ENCODE measurements at places on chromosomes 11 and 22.

DNA sequence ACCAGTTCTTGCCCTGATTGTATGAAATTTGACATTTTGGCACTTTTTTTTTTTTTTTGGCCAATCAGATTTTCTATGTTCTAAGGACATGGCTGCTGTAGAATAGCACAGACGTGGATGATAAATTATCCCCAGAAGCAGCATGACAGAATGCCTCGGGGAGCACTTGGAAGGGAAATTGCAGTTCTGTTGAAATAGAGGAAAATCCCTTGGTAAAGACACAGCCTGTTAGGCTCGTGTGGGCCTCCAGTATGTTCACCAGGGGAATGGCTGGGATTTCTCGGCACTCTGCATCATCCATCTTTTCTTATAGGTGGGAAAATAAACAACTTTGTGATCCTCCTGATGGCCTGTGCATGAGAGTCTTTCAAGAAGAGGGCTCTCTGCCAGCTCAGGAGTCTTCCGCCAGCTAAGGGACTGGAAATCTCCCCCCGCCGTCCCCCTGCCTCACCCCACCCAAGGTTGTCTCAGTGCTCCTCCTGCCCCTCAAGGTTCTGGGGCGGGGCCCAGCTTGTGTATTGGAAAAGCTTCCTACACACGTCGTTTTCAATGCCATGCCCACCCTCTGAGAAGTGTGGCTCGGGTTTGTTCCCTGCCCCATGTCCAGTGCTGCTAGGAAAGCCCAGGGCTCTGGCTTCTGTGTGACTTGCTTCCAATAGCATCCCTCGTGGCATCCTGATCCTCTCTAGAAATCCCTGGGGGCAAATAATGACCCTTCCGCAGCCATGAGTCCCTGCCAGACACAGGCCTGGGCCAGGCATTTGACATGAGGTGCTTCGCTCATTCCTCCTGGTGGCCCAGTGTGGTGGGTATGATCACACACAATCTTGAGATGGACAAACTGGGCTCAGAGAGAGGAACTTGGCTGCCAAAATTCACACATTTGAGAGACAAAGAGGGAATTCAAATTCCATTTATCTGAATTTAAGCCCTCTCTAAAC is 70.6 kb upstream of the ATXN10 start:
- no peak for DNase-seq

DNA sequence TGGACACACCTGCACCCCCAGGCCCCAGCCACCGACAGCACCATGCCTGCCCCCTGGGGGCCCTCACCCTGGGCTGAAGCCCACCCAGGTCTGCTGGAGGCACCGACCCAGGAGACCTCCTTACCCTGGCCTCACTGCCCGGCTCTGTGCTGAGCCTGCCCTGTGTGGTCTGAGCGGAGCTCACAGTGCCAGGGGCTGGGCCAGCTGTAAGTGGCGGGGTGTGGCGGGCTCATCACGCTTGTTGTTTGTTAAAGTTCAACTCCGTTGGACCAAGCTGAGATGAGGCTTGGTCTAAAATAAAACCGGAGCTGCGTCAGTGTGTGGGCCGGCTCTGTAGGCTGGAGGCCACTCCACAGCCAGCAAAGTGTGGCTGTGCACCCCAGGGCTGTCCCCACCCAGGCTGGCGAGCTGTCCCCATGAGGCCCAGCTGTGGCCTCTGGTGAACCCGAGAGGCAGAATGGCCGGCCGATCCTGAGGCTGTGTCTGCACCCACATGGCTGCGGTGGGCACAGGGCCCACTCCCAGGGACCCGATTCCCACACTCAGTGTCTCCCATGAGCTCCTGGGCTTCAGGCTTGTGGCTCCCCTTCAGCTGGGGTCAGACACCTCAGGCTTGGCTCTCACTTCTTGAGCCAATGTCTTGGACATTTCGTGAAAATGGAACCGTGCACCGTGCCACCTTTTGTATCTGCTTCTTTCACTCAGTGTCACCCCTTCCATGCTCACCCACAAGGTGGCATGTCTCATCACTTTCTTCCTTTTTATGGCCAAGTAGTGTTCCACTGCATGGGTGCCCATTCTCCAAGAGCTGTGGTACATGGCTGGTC is 137.9 kb downstream of the CTTN start:
- DNase-seq = no peak

DNA sequence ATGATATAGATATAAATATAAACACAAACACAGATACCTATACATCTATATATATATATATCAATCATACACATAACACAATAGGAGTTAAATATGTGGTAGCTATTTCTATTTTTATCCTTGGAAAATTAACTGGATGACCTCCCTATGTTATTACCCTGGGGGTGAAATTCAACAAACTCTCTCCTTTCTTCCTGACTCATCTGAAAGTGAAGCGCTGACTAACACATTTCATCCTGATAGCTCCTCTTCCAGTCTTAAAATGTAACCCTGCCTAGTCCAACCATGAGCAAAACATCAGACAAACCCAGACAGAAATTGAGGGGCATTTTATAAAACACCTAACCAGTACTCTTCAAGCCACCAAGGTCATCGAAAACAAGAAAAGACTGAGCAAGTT is 220.6 kb upstream of the ISX start:
- no peak for DNase-seq

DNA sequence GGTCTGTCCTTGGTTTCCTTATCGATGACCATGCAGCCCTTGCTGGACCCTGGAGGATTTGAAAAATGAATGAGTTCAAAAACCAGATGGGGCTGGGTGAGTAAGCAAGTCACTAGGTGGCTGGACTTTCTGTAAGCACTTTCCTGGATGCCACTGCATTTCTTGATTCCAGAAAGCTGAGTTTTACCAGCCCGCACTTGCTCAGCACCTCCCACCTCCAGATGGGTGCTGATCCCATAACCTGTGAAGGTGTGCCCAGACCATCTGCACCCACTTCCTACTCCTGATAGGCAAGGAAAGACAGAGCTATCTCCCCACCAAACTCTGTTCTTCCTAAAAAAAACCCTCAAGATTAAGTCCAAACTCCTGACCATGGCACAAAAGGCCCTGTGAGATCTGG is 21.1 kb downstream of the ASCC2 start:
- no peak for DNase-seq

DNA sequence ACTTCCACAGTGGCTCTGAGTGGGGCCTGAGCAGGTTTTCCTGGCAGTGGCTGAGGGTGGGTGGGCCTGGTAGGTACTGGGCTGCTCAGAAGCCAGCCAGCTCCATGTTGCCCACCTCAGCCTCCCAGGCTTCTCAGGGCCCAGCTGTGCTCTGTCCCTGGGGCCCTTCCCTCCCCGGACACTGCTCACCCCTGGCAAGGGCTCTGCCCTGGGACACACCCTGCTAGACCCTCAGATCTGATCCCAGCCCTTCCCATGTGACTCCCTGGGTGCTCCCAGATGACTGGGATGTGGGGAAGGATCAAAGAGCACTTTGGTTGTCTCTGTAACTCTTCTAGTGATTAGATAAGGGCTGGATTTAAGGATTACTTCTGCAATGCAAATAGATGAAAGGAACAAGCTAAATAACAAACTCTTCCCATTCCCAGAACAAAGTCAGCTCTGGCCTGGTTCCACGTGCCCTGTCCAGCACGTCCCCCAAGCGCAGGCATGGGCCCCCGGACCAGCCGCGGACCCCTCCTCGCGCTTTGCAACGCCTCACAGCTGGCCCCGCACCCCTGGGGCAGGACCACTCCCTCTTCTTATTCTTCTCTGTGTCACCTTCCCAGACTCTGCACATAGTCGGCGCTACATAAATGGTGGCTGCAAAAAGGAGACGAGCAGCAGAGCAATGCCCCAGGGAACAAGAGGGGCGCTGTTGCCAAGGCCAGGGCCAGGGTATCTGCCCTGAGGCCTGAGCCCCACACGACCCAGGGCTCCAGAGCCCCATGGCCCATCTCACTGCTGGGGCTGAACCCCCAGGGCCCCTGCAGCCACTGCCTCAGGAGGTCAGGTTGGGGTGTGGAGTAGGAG is 5.7 kb upstream of the KRTAP5-6 start:
- no peak for DNase-seq

GRCh38 chr11:125951731-125952130 is 5.9 kb downstream of the VSIG10L2 start:
- DNase-seq = no peak

- peak; percentile 89 for DNase-seq
Measured at GRCh38 chr22:45268958-45269844, 15.5 kb upstream of the UPK3A start.

DNA sequence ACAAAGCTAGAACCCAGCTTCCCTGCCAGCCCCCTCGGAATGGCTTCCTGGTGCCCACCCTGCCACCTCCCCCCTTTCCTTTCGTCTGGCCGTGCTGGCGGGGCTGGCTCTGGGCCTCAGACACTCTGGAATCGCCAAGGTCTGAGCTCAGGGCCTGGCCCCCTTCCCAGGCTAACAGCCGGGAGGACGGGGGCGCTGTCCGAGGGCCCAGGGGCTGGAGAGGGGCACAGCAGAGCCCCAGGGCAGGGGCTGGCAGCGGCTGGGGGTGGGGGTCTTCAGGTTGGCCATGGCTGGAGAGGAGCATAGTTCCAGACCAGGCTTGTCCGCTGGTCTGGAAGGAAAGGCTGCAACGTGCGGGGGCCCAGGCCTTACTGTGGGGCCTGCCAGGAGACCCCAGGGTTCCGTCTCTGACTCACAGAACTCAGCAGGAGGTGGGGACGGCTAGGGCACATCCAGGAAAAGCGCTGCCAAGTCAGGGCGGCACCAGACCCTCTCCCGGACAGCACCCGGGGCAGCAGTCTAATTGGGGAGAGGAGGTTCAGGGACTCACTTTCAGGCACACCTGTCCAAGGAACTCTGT is 861 bp upstream of the LTBP3 start:
- DNase-seq = no peak

- peak; percentile 40 for DNase-seq
Measured at GRCh38 chr11:8338138-8338537, 74.5 kb upstream of the LMO1 start.

- no peak for DNase-seq
Measured at GRCh38 chr11:31847761-31848160, 36.6 kb upstream of the PAX6 start.

- DNase-seq = no peak
Measured at GRCh38 chr11:101741479-101742175, 157.8 kb upstream of the TRPC6 start.

- DNase-seq = no peak
Measured at GRCh38 chr11:33040862-33041453, 1.6 kb downstream of the TCP11L1 start.

DNA sequence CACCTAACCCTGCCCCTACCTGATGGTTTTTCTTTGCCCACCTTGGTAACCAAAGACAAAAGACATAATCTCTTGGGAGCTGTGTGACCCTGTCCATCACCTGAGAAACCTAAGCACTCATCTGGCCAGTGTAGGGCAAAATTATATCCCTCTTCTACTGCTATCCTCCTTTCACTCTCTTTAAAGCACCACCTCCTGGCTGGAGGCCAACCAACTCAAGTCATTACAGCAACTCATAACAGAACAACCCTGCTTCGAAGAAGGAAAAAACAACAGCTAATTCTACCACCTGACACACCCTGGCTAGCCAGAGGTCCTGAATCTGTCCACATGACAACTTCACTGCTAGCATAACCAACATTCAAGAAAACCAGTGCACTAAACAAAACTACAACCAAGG is 45.5 kb downstream of the GAS2 start:
- no peak for DNase-seq

DNA sequence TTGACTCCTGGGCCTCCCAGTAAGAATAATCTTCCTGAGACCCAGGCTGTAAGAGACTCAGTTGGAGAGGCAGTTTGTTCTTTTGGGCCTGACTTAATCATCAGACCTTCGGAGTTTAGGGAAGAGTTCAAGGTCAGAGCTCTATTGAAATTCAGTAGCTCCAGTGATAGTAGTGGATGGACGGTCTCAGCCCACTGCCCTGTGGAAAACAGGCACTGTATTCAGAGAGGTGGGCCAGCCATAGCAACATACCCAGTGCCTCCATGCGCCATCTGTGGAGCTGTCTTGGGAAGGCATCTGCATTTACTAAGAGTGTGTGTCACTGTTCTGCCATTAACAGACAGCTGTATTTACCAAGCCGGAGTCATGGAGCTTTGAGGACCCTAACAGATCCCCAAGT is 2.9 kb downstream of the SMARCB1 start:
- DNase-seq = no peak

GRCh38 chr11:61598374-61598773 is 17.5 kb upstream of the SYT7 start:
- no peak for DNase-seq

GRCh38 chr11:86722006-86722405 is 49.6 kb upstream of the ME3 start:
- DNase-seq = no peak
